Mammary epithelial cell (primary cell): ENCODE measurements at places on chromosomes 5 and 9. TPM values are rescaled to one million over a fixed set of nuclear protein-coding genes. Genes with fewer than 3 reads are reported as not detected.

DNA sequence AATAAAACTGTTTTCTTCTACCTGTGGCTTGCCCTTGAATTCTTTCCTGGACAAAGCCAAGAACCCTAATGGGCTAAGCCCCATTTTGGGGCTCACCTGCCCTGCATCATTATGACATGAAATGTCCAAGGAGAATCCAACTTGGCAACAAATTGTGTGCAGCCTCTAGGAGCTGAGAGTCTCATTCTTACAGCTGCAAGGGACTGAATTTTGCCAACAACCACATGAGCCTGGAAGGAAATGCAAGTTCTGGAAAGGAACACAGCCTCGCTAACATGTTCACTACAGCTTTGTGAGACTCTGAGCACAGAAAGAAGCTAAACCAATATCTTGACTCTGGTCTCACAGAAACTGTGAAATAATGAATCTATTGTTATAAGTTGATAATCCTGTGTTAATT lies 94.8 kb upstream of the CDH12 start:
- no peak for DNase-seq

DNA sequence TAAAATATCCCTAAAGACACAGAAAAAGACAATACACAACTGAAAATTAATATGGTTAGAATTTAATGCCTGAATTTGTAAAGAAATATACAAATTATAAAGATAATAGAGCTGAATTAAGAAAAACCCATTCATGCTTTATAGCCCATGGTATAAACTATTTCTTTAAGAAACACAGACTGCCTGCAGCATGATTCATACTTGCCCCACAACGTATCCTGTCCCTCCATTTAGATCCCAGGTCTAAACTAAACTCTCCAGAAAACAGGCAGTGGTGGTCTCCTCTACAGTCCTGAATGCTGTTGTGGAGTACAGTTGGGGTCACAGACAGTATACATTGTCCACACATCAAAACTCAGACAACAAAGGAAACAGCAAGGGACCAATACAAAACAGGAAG lies 24.8 kb downstream of the IL6ST start:
- DNase-seq = no peak

- no peak for DNase-seq
These were observed 318.3 kb downstream of the CAAP1 start for GRCh38 chr9:26574256-26574655.

DNA sequence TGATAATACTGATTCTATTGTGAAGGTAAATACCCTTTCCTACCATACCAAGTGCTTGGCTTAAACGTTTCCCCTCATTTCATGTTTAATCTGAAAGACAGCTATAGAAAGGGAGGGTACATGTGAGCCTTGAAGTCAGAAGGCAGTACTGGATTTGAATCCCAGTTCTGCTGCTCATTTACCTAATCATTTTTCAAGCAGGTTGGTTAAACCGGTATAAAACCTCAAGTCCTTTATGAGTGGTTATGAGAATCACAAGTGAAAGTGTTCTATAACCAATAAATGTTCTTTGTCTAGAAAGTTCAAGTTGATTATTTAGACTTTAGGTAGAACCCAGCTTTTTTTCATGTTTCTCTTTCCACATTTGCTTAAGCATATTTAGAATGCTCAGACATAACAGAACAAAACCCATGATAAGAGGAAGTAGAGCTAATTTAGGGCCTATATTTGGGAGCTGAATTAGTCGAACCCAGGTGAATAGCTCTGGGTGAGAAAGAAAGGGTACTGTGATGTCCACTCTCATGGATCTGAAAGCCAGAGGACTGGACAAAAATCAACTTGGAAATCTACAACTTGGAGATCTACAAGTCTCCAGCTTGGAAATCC lies 29.7 kb upstream of the F2RL2 start:
- DNase-seq = no peak

- DNase-seq = no peak
These were observed 42.1 kb upstream of the DAB2 start for GRCh38 chr5:39466846-39467245.

The SVEP1 gene
- 4.5 and 4.7 TPM in 2 replicates for total RNA-seq

The SLC45A2 gene
- 0.31 TPM in 1 of 2 replicates, not detected in the other for total RNA-seq
